NCI-H524 treated with DMSO at 0.1 percent for 48 hours (cell line): ENCODE measurements at places on chromosomes 5 and 9.

GRCh38 chr9:122127396-122127798, 32.2 kb downstream of the NDUFA8 start:
- no peak for DNase-seq

DNA sequence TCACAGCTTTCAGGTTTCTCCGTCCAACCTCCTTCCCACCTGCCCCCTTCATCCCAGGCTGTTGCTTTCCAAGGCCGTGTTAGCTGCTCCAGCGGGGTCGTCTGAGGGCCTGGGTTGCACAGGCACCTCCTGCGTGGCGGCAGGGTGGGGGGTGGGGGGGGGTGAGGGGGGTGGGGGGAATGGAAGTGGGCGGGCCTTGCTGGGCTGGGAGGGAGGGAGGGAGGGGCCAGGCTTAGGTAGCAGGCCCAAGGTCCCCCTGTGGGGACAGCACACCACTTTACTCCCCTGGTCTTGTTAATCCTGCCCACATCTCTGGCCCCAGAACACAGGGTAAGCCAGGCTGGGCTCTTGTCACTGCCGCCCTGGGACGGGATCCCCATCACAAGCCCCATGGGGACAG, 99.1 kb downstream of the RXRA start:
- DNase-seq = no peak

DNA sequence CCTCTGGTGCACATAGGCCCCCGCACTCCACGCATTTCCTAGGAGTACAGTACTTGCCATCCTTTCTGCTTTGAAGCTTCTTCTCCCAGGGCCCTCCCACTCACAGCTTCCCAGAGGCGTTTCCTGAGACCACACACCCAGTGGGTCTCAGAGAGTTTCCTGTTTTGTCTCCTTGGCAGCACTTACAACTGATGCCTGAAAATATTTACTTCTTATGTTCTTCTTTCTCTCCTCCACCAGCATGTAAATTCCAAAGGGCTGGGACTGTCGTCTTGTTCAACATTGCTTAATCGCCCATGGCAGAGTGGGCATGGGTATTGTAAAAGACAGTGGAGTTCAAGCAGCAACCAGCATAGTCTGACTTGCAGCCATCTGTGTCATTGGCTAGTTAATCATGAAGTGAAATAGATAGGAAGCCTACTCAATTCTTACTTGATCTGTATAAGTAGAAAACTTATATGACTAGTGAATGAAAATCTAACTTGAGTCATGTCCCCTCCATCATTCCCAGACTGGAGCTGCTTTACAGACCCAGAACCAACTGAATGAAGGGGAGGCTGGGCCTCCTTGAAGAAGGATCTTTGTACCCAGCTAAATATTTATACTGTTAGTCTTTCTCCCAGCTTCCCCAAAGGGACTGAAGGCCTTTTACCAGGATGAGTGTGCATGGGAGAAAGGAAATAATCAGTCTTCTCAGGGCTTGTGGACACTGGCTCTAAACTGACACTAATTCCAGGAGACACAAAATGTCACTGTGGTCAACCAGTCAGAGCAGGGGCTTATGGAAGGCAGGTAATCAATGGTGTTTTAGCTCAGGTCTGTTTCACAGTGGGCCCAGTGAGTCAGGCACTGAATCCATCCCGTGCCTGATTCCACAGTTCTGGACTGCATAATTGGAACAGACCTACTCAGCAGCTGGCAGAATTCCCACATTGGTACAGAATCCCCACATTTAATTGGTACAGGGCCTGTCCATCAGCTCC, 116.4 kb downstream of the SV2C start:
- no peak for DNase-seq

DNA sequence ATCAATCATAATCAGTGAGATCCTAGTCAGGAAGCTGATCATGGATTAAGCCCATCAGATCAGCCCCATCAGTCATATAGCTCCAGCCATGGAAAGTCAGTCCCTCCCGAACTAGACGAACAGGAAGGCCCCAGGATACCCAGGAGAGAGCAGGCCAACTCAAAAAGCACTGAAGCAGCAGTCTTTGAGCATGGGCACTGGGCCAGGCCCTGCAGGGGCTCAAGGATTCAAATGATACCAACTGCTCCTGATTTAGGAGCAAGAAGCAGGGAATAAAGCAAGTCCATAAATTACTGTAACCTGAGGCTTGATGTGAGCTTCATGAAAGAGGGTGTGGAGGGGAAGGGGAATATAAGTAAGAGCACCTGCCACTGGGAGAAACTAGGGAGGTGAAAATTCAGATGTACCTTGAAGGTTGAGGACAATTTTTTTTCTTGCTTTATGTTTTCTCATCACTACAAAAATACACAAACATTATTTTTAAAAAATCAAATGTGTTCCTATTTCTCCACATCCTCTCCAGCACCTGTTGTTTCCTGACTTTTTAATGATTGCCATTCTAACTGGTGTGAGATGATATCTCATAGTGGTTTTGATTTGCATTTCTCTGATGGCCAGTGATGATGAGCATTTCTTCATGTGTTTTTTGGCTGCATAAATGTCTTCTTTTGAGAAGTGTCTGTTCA, 115.2 kb downstream of the SIL1 start:
- no peak for DNase-seq

DNA sequence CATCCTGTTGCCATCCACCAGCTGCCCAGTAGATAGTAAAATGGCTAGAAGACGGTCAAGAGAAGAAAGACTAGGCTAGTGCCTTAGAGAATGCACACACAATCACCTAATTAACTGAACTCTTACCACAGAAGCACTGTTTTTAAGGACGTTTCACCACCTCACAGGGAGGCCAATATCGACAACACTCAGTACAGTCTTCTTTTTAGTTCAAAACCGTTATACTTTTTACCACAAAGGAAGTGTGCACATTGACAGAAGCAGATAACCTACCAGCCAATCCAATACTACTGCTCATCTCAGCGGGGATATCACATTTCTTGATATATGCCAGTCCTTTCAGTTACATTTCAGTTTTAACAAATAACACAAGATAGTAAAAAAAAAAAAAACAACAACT, 122.3 kb downstream of the GNAQ start:
- no peak for DNase-seq

DNA sequence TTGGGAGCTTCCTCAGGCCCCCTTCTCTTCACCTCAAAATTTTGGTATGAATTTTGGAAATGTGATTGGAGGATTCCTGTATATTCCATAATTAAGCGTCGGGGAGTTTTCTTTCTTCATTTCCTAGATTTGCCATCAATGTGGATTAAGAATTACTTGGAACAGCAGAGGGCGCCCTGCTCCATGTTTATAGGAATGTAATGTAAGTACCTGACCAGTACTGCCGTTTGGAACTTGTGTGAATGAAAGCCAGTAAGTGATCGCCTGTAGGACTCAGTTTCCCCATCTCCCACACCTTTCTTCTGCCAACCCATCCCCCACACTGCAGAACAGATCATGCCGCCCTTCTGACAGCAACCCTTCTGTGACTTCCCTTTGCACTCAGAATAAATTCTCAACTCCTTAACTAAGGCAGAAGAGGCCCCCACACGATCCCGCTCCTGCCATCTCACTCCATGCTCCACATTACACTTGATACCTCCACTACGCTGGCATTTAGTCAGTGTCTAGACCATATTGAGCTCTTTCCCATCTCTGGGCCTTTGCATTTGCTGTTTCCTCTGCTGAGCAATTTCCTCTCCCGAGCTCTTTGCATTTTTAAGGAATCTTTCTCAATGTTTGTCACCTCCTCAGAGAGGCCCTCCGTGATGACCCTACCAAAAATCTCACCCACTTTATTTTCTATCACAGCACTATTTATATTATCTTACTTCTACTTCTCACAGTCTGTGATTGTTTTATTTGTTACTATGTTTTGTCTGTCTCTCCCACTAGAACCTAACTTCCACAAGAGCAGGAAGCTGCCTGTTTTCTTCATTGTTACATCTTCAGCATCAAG, 79.5 kb upstream of the HTR4 start:
- DNase-seq = no peak

- no peak for DNase-seq
These were observed 60.3 kb downstream of the GNA14 start for GRCh38 chr9:77587851-77588250.

- DNase-seq = no peak
These were observed 93.5 kb upstream of the TNPO1 start for GRCh38 chr5:72722792-72723452.

DNA sequence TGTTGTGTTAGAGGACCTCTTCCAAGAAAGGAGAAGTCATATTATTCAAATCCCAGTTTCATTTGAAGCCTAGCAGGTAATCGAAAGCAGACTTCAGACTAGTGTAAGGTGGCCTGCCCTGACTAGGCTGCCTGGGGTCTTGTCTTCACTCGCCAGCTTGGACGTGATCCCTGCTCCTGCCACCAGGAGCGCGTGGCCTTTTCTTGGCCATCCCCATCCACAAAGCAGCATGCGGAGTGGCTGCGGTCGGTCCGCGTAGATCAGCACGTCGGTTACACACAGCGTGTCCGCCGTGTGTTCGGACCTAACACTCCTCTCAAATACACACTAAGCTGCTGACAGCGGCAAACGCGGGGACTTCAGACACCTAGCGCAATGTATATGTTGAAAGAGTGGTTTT, 37.3 kb downstream of the CFAP77 start:
- no peak for DNase-seq

- no peak for DNase-seq
These were observed 56.1 kb downstream of the HRH2 start for GRCh38 chr5:175713930-175714329.

DNA sequence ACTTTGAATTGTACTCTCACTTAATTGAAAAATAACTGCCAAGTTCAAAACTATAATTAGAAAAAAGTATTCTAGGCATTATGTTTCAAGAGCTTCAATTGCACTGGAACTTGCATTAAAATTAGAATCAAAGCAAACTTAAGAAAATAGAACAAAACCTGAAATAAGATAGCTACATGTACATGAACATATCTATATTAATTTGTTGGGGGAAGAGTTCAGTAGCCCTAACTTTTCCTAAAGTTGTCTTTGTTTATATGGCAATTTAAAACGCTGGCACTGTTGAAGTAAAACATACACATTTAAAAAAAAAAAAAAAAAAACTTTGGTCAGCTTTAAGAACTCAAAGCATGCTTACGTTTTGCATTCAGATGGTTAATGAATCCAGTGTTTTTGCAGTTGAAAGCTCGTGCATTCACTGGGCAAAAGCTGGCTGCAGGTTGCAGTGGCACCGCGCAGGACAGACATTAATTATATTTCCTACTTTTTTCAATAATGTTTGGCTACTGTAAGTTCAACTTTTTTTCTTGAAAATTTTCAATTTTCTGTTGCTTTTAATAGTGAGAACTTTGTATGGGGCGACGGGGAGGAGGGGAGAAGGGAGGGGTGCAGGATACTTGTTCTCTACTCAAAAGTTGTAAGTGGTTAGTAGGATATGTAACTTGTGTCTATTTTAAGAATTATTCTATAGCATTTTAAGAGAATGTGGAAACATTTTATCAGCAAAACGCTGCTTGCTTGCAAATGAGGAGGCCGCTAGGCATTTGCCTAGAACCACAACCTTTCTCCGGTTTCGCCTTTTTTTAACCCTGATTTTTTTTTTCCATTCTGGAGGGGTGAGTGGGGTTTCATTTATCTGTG, 3.9 kb downstream of the NR2F1 start:
- DNase-seq = no peak
